Bone marrow (tissue), 2 donors: ENCODE measurements at places on chromosomes 5 and 9.

DNA sequence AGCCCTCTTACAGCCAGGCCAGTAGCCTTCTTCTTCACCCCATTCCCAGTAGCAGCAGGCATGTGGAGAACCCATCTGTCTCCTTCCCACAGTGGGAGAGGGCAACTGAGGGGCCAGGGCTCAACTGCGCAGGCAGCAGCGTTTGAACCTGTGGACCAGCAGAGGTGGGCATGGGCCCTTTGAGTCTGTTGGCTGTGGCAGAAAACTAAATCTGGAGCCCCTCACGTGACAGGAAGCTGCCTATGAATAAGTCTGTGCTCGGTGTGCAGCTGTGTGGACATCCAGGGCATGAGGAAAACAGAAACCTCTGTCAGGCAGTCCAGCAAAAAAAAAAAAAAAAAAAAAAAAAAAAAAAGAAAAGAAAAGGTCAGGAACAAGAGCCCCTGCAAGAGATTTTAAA lies 189.2 kb upstream of the NR3C1 start:
- DNase-seq: peak; percentile 32

DNA sequence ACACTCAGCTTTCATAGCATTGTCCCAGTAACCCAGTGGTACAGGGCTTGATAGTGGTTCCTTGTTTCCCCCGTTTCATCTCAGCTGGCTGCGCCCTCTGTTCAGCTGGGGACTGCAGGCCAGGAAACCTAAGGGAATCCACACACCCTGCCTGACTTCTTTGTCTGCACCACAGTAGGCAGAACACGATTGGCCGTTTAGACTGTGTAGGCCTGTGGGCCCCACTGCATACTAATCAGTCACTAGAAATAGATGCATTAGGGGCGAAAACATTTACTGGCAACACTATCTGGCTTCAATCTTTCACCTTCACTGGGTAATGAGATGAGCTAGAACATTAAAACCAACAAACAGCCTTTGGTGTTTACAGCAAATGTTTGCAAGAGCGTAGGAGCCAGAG lies 512.7 kb upstream of the BRINP1 start:
- DNase-seq: no peak

GRCh38 chr9:18014556-18014955 lies 435.7 kb downstream of the SH3GL2 start:
- DNase-seq: no peak

- DNase-seq: no peak
These were observed 31.7 kb upstream of the SCAMP1 start for GRCh38 chr5:78328585-78329173.

DNA sequence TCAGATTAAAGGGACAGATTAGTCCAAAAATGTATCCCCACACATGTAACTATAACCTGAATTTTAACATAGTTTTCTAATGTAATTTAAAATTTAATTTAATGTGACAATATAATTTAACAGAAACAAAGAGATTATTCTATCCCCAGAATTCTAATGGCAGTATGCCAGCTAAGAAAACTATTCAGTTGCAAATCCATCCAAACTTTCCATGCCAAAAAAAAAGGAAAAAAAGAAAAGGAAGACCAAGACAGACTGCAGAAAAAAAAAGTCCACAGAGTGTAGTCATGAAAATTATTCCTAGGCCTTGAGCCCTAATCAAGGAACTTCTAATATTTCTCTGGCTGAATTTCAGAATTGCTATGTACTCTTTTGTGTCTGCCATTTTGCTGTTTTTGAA lies 217.6 kb downstream of the CDH18 start:
- no peak for DNase-seq

DNA sequence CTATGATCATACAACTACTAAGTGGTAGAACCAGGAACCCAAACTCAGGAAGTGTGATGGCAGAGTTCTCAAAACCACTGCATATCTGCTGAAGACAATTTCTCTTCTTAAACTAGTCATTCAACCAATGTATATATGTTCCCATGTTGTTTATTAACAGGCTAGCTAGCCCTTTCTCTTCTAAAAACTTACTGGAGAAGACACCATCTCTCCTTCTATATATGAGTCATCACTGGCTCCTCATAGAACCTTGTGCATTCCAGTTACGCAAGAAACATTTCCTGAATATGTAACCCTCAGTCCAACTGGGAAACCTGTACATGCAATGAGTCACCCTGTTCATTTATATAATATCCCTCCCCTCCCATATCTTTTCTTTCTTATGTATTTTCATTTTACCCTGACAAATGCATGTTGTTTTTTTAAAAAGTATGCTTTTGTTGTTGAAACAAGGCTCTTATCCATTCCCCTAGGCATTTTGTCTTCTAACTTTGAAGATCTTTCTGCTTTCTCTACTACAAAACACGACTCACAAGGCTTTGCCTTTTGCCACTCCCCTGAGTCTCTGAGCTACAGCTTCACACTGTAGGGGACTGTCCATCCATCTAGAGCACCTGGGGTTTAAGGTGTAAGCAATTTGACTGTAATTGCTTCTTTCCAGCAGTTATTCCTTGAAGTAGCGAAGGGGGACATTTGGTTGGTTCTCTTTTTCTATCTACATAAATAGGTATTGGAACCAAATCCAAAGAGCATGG lies 119.5 kb downstream of the ANXA1 start:
- DNase-seq: no peak

DNA sequence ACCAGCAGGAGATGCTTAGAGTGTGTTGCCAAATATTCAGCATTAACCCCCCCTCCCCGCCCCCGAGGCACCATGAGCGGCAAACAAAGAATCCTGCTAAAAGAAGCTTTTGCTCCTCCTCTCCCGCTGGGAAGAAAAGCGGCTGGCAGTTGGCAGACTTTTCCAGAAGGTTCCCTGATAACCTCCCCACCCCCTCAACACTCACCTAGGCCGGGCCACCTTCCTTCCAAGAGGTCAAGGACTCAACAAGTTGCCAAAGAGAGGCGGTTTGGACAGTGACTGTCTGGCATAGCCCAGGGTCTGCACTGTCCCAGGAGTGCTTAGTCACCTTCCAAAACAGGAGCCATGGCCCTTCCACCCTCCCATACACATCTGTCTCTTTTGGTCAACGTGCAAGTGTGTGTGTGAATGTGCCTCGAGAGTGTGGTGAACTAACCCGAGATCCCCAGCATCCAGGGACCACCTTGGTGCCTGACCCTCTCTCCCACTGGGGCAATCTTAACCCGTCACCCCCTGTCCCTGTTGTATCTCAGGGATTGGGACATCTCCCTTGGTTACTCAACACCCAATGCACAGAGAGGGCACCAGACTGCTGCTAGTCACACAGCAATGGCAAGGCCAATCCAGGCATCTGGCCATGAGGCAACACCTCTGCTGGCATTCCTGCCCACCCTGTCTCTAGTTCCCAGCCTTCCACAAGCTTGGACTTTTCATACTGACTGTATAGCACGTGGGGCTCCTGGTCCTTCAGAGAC lies 18.9 kb downstream of the CAMK2A start:
- no peak for DNase-seq

DNA sequence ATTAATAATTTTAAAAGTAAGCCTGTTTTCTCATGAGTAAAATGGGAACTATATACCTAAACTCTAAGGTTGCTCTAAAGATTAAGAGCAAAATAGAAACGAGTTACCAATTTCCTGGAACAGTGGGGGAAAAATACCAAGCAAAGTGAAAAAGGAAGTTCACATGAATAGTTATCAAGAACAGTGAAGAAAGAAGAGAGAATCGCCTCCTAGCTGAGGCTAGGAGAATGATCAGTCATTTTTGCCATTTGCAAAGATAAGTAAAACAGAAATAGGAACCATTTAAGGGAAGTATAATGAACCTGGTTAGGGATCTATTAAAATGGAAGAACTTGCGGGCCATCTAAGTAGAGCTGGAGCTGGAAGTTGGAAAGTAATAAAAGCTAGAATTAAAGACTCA lies 50.7 kb downstream of the P4HA2 start:
- DNase-seq: peak; percentile 56

DNA sequence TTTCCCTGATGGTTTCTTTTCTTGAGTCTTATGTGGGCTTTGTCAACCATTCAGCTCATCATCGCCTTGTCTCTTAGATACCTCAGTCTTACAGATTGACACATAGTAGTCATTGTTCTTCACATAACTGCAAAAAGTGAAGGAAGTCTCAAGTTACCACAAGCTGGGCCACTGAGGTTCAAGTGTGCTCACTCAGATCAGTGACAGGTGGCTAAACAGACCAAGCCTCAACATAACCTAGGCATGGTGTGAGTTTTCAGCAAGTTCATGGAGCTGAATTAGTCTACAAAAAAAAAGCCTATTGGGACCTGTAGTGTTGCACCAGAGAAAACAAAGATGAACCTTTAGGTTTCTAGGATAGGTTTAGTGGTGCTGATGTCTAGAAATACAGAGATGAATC lies 58.2 kb downstream of the RFK start:
- no peak for DNase-seq

DNA sequence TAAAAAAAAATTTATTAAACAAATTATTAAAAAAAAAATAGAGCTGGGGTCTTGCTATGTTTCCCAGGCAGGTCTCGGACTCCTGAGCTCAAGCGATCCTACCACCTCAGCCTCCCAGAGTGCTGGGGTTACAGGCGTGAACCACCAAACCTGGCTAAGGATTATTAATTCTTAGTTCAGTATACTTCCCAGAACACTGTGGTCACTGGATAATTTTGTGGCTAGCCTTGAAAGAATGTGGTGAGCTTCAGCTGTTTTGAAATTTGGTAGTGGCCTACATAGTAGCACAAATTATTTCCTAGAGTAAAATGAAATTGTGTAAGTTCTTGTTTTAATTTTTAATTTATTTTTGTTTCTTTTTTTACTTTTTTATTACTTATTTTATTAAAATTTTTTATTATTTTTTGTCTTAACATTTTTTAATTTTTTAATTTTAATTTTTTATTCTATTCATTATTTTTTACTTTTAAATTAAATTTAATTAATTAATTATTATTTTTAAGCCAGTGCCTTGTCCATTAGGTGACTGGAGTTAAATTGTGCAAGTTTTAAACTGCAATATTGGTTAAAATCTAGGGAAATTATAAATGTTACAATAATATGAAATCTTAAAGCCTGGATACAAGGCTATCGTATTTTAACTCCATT lies 23.0 kb downstream of the ARRDC3 start:
- DNase-seq: no peak

- DNase-seq: no peak
These were observed 53.7 kb downstream of the TARS1 start for GRCh38 chr5:33494466-33494865.

DNA sequence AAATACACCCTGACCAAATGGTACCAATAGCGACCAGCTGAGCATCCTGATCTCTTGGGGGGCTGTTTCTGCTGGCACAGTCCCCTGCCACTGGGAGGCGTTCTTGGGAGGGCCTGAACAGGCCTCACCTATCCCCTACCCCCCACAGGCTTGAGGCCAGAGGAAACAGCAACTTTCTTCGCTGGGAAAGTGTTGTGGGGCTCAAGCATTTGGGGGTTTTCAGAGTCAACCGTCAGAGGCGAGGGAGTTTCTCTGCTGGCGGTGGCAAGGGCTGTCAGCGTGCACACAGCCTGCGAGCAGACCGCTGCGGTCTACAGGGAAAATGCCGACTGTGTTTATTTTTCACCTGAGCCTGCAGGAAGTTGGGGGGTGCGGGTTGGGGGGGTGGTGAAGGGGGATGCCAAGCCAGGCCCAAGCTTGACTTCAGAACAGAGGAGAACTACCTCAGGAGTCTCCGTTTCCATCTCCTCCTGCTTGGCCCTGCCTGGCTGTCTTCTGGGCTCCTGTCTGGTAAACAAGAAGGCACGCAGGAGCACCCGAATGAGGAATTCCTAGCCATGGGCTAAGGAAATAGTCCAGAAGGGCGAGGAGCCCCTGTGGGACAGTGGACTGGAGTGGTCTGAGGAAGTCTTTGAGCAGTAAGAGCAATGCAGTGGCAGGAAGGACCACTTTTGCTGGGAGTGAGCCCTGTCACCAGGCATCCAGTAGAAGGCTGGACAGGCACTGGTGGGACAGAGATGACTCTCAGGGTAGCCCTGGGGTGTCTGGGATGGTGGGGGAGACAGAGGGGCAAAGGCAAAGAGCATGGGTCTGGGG lies 18.1 kb downstream of the TCF7 start:
- no peak for DNase-seq

DNA sequence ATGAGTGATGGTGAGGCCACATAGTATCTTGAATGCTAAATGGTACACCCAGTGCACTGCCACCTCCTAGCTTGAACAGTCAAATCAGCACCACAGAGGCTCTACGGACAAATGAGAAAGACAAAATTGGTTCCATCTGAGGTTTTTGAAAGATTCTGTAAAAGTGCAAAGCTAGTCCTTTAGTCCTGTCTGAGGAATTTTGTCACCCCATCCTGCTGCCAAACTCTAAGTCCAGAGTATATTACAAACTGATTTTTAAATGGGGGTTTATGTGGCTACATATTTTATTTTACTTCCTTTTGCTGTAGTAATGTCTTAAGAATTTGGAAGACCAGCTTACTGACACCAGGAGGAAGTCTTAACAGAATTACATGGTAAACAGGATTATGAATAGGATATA lies 7.7 kb downstream of the FREM1 start:
- no peak for DNase-seq

- no peak for DNase-seq
These were observed 22.5 kb upstream of the RAD23B start for GRCh38 chr9:107260437-107261081.

DNA sequence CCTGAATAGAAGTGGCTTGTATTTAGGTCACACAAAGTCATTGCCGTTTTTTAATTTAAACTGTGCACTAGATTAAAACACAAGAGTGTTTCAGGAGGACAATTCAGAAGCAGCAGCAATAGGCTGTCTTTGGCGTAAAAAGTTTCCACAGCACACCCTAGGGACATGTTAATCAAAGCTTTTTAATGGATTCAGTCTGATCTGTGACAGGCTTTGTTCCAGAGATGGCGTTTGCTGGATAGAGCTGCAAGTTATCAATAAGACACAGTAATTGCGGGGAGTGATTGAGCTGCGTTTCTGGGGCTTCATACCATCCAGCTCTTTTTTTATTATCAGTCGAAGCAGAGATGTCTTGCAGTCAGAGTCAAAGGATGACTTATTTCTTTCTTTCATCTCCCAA lies 300.3 kb downstream of the ZNF608 start:
- DNase-seq: no peak

- DNase-seq: no peak
These were observed 23.5 kb upstream of the HAND1 start for GRCh38 chr5:154501566-154501965.

- DNase-seq: no peak
These were observed 1417.0 kb upstream of the ACO1 start for GRCh38 chr9:30967476-30967875.

DNA sequence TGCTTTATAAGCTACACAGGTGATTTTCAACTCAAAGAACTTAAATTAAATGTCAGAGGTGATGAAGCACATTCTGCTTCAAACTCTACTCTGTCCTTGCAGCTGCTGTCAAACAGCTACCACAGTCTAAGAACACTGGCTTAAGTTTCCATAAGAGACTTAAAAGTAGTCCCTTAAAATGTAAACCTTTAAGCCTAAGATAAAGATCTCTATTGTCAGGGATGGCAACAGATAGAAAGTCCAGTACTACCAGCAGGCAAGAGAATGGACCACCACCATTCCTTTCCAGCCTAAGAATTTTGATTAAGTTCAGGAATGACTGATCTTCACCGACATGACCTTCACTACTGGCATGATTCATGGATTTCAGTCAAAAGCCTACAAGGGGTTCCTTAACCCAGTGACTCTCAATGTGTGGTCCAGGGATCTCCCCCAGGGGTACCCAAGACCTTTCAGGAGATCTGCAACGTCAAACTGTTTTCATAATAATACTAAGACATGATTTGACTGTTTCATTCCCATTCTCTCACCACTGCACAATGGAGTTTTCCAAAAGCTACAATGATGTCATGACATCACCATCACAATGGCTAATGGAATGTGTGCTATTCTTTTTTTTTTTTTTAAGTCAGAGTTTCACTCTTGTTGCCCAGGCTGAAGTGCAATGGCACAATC lies 41.1 kb upstream of the PLPP6 start:
- no peak for DNase-seq
